KBM-7 (cell line): ENCODE measurements at places on chromosomes 2 and 18.

- DNase-seq = peak; percentile 92
Measured at GRCh38 chr2:230908595-230909191, 16.3 kb downstream of the GPR55 start.

DNA sequence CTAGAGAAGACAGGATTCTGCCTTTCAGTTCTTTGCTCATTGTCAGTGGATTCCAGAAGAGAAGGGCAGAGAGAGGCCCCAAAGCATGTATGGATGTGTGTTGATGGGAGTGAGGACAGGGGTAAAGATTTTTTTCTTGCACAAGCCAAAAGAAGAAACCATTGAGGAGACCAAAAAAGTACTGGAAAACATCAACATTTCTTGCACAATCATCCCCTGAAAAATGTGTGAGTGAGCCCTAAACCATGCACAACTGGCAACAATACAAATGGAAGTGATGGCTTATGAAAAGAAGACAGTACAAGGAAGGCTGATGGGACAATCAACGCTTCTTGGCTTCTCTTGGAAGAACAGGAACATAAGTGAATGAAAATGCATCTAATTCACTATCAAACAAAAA lies 5.6 kb upstream of the SMAD7 start:
- DNase-seq = no peak

GRCh38 chr2:21372654-21373053 lies 248.9 kb downstream of the TDRD15 start:
- peak; percentile 27 for DNase-seq

GRCh38 chr2:39359453-39360038 lies 77.5 kb downstream of the MAP4K3 start:
- DNase-seq = no peak

DNA sequence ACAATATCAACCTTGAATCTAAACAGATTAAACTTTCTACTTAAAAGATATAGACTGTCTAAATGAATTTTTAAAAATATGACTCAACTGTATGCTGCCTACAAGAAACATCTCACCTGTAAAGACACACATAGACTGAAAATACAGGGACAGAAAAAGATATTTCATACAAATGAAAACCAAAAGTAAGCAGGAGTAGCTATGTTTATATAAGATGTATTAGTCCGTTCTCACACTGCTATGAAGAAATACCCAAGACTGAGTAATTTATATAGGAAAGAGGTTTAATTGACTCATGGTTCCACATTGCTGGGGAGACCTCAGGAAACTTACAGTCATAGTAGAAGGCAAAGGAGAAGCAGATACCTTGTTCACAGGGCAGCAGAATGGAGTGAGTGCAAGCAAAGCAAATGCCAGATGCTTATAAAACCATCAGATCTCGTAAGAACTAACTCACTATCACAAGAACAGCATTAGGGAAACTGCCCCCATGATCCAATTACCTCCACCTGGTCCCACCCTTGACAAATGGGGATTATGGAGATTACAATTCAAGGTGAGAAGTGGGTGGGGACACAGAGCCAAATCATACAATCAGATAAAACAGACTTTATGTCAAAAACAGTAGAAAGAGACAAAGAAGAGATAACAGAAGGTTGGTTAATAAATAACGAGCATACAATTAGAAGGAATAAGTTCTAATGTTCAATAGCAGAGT lies 214.4 kb upstream of the SLC39A10 start:
- DNase-seq = no peak

DNA sequence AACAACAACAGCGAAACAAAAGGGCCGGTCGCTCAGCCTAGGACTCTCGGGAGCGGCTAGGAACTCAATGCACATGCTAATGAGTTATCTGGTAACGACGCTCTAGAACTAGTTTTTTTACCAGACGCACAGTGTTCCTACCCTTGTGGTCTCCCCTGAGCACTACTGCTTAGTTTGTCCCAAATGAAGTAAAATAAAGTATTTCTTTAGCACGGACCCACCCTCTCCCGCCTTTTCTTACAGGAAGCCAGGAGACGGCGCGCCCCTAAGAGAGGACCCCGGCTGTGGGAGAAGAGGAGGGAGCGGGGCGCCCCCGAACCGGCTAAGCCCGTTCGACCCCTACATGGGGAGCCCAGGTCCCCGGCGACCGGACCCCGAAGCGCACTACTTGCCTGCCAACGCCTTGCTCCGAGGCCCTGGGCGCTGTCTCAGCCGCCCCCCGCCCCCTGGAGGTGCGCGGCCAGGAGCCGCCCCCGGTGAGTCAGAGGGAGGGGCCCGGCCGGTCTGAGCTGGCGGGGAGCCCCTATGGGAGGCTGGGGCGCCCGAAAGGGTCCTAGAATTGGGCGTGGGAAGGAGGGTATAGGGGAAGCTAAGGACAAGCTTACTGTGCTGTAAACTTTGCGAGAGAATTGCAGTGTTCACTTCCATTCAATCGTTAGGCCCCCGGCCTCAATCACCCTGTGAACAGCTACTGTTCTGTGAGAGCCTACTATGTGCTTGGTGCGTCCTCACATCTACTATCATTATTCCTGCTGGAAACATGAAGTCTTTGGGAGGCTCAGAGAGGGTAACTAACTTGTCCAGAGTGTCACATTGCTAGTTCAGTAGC lies 3.6 kb upstream of the CAPG start:
- no peak for DNase-seq

DNA sequence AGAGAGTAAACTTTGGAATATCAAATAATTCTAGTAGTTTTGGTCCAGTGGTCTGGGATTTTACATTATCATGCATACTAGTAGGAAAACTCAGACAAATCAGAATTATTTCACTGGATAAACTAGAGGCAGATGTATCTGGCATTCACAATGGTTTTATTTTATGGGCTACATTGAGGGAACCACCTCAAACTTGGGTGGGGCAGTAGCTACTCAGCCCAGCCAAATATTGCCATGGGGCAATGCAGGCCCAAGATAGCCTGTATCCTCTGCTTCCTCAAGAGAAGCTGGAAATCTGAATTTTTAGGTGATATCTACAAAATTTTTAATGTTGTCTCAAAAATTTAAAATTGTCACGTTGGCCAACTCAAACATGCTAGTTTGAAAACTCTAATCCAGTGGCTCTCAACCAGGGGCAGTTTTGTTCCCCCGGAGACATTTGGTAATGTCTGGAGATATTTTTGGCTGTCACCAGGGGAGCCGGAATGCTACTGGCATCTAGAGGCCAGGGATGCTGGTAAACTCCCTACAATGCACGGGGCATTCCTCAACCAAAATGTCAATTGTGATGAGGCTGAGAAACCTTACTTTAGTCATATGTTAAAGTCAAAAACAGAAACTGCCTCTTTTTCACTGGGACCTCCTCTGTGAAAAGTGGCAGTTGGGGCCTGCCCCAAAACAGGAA lies 172.8 kb upstream of the SPRED2 start:
- no peak for DNase-seq

- peak; percentile 3 for DNase-seq
Measured at GRCh38 chr2:165497659-165498317, 28.3 kb downstream of the CSRNP3 start.

GRCh38 chr2:126558029-126558428 lies 97.9 kb upstream of the GYPC start:
- DNase-seq = no peak

DNA sequence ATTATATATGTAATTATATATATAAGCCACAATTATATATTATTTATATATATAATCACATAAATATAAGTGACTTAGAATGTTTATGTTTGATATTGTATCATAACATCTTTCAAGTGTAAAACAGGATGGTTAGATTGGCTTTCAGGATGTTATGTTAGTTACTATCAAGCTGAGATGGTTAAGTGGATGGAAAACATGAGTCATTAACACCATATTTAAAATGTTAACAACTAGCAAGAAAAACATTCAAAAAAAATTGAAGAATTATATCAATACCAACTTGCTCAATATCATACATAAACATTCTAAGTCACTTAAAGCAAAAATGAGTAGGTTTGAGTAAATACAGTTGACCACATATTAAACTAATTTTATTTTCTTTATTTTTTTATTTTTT lies 21.8 kb upstream of the RAB27B start:
- no peak for DNase-seq

DNA sequence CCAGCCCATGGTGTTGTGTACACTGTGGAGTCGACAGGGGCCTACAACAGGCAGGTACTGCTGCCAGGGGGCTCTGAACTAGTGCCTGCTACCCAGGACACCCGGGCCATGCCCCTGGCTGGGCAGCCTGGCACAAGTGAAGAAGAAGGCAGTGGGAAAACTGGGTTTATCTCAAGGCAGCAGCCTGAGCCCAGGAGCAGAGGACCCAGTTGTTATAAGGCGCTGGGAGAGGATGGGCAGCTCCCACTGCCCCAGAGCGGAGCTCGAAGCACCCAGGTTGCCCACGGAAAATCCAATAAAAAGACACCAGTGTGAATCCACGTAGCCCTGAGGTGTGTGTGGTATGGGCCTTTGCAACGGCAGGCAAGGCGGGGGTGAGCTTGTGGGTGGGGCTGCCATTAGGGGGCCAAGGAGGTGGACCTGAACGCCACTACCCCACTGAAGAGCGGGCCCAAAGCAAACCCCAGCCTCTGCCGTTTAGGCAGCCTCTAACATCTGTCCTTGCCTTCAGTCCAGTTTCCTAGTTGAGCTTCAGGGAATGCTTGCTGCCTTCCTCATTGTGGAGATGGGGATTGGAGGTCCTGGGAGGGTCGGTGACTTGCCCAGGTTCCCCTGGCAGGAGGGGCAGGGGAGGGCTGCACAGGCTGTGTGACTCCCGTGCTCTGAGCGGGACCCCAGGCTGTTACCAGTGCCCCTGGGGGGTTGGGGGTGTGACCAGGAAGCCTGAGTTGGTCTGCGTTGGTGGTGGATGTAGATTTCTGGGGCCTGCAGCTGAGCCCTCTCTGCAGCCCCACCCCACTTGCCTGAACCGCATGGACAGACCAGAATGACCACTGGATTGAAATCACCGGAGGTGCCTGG lies 16.0 kb downstream of the ARID5A start:
- DNase-seq = no peak

- no peak for DNase-seq
Measured at GRCh38 chr2:88342749-88343148, 109.7 kb downstream of the FOXI3 start.

DNA sequence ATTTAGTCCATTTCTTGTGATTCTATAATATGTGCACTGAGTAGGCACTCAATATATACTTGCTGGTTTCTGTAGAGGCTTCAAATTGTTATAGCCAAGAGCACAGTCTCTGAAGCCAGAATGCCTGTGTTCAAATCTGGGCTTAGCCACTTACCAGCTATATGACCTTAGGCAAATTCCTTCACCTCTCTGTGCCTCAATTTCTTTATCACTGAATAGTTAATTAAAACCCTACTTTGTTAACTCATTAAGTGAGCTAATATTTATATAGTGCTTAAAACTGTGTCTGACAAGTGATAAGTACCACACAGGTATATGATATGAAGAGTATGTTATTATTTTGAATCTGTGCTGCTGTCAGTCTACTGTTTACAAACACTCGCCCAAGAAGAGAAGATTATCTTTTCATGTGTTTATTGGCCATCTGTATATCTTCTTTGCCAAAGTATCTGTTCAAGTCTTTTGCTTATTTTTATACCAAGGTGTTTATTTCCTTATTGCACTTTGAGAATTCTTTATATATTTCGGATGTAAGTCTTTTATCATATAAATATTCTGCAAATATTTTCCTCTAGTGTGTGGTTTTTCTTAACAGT lies 1.3 kb upstream of the RIT2 start:
- no peak for DNase-seq
